ENCODE measurements at places on chromosomes 4 and X. TPM values are rescaled to one million over a fixed set of nuclear protein-coding genes. Genes with fewer than 3 reads are reported as not detected.

- no peaks in the 10 kb centered on the region for H3K27me3 ChIP-seq
- H3K4me1 ChIP-seq: no peaks in the 10 kb centered on the region
- peak overlapping the region; percentile 21 for H3K27ac ChIP-seq
- no peak overlapping the region for H3K4me3 ChIP-seq
Observed at GRCh38 chr4:128866269-128866668, 56.8 kb downstream of the JADE1 start.

DNA sequence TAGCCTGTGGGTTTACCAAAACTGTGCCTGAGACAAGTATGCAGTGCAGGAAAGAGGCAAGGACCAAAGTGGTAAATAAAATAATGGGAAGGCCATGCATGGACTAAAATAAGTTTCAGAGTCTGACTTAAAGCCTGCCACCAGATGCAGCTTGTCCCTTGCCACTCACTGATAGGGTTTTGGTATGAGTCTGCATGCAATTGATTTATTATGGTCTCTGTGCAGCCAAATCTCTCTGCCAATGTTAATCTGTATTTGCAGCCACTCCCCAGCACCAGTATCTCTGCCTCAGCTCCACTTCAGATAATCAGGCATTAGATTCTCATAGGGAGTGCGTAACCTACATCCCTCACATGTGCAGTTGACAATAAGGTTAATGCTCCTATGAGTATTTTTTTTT is 5.5 kb upstream of the FGF2 start:
- DNase-seq: no peak
- no peaks in the 10 kb centered on the region for H3K27me3 ChIP-seq
- no peak overlapping the region for H3K27ac ChIP-seq
- peaks cover 4% of the 10 kb centered on the region for H3K4me1 ChIP-seq

STATH gene
- total RNA-seq: not detected

GRCh38 chr4:95007998-95008397 is 250.2 kb downstream of the BMPR1B start:
- H3K27ac ChIP-seq: no peak overlapping the region
- no peaks in the 10 kb centered on the region for H3K27me3 ChIP-seq
- no peak overlapping the region for H3K4me3 ChIP-seq
- no peaks in the 10 kb centered on the region for H3K4me1 ChIP-seq

DNA sequence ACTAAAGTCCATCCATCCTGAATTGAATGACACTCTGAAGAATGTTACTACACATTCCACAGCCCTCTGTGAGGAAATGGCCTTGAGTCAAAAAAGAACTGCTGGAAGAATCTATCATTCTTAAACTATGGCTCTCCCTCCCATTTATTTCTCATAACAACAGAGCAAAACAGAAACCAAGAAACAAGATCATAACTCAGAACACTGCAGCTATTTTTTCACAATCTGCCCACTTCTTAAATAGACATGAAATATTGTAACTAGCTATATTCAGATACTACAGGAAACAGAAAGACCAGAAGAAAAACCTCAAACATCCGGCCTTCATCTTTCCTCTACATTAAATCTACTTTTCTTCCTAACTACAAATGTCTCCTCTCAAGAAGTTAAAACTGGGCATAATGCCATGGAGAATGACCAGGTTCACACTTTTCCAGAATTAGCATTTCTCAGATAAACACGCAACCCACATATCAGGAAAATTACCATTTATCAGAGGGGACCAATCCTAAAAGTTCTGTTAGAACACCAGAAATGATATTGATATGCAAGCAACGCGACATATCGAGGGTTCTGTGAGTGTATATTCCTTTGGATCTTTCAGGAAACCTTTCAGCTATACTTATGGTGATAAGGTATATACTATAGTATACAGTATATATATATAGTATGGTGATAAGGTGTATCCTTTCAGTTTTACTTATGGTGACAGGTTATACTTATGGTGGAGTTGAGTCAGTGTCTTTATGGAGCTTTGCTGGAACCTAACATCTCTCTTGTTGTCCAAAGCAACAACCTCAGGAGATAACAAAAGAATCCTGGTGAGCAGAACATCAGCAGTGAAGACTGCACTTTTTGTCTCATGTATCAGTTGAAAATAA is 60.4 kb upstream of the IRF2 start:
- peaks cover 16% of the 10 kb centered on the region for H3K4me1 ChIP-seq
- H3K27ac ChIP-seq: no peak overlapping the region
- no peak for DNase-seq

NOX1 gene
- total RNA-seq: 13.2 TPM

All from Caco-2 (cell line).